ENCODE measurements at places on chromosomes 1 and 21.

DNA sequence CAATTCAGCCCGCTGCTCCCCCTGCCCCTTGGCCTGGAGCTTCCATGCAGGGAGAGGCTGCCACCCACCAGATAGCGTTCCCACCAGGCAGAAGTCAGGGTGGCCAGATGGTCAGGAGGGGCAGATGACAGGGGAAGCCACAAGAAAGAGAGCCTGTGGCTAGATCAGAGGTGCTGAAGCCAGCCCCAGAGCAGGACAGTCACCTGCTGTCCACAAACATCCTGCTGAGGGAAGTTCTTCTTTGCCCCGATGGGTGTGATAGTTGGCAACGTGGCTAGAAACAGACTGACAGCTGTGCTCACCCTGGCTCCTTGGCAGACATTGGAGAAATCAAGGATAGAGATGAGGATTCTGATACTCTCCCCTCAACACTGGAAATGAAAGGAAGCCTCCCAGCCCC lies 27.2 kb upstream of the SRP9 start:
- no peak for DNase-seq

- no peak for DNase-seq
Observed at GRCh38 chr1:206512058-206512850, 4.9 kb downstream of the RASSF5 start.

DNA sequence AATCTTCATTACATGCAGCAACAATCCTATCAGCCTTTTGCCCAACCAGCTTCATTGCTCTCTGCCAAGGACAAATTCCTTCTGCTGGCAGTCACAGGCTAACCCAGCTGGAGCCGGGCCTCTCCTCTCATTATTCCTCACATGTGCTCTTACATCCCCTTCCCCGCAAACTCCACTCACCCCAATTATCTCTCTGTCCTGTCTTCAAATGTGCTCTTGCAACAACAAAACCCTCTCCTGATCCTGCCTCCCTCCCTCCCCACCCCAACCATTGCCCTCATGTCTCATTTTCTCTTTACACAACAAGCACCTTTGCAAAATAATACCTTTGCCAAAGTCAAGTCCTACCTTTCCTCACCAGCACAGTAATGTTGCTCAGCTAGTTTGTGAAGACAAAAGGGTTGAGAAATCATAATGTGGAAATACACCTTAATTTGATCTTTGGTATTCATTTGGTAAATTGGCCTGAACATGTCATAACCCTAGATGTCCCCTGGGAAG lies 36.0 kb upstream of the DHCR24 start:
- DNase-seq = no peak

- no peak for DNase-seq
Observed at GRCh38 chr1:22203335-22203734, 60.4 kb upstream of the WNT4 start.
